ENCODE measurements at places on chromosomes 1 and 21.

GRCh38 chr1:231792634-231793033, 166.0 kb downstream of the DISC1 start:
- DNase-seq: no peak

GRCh38 chr21:44710756-44711326, 531 bp downstream of the TSPEAR start:
- no peak for DNase-seq

DNA sequence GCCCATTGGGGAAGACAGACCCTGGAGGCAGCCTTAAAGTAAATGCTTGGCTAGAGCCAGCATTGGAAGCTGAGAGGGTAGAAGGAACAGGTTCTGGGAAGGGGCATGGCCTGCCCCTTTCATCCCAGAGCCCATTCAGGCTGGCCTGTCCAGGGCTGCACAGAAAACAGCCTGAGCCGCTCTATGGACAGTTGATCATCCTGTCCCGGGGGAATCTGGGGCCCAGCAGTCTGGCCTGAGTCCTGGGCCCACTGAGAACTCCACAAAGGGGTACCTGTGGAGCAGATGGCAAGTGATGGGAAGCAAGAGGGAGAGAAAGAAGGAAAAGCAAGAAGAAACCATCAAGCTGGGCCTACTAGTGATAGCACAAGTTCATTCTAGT, 13.2 kb downstream of the TMEM81 start:
- no peak for DNase-seq

DNA sequence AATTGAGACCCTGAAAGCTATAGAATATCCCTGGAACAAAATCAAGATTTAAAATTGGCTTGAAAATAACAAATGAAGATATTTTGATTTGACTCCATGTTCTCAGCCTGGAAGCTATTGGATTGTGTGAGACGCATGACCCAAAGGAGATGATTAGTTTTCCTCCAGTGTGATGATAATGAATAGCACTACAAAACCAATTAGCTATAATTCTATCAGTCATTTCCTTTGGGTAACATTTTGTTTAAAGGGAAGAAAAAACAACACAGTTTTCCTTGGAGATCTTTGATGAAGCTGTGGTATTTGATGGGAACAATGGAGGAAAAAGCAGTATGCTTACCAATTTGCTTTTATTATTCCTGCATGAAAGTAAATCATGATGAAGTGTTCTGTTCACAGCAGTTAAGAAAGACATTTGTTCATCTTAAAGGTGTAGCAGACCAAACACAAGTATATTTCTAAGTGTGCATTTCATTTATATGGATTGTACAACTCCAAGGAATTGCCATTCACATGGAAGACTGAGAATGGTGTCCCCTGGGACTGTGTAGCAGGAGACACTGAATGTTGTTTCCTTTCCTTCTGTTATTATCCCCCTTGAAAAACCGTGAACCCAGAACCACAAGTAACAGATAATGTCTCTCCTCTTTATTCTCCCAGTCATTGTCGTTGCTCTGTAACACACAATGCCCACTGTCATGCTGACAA, 111.4 kb downstream of the CACHD1 start:
- DNase-seq: no peak

GRCh38 chr1:111202366-111202706, 1.9 kb upstream of the DENND2D start:
- no peak for DNase-seq

DNA sequence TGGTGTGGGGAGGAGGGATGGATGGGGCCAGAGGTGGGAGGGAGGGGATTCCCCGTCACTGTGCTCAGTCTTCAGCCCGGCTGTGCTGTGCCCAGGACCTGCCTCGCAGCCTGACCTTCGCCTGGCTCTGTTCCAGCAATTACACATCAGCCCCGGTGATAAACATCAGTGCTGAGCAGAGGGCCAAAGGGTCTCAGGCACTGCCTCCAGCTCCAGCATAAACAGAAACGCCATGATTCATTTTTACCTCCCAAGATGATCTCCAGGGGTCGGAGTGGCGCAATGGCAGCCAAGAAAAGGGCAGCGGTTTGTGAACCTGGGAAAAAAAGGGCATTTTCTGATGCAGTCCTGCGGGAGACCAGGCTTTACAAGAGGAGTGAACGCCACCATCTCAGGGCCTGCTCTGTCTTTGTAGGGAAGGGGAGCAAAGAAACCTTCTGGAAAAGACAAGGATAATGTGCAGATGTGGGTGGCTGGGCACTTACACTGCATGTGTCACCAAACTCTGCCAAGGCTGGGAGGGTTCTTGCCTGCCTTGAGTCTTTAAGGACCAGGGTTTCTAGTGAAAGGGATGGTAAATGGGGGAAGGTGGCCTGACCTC, 28.1 kb downstream of the SHISA4 start:
- no peak for DNase-seq

- DNase-seq: no peak
Measured at GRCh38 chr1:22323141-22323845, 128.4 kb upstream of the ZBTB40 start.

DNA sequence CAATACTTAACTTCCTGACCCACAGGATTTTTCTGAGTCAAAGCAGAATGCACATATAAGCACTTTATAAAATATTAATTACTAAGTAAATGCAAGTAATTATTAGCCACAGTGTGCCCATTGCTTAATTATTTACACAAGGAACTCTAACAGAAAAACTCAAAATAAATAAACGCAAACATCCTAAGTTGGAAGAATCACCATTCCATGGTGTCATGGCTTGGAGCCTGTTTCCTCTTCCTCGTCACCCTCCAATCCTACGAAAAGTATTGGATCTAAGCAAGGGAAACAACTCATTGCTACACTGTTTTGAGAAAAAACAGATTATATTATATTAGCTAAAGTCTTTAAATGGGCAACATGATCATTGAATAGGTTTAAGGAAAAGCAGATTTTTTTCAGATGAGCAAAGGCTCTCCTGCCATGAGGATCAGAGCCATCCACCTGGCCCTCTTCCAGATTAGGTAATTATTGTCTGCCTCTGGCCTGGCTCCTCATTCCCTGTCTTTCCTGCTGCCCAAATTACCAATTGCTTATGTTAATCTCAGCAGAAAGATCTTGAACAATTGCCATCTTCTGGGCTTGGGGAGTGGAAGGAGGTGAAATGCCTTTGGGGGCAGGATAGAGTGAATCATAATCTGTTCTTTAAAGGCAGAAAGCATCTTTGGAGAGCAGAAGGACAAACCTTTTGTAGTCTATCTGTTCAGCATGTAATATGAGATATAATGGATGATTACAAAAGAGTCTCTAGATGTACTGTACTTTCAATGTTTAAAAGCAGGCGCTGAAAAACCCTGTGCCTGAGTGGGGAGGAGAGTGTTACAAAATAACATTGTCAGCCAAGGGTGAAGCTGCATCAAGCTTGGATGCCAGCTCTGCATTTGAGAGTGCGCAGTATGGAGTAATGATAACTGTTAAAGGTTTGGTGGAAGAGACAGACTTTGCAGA, 121.2 kb downstream of the DUSP10 start:
- DNase-seq: no peak

GRCh38 chr1:66090859-66091457, 298.3 kb downstream of the PDE4B start:
- no peak for DNase-seq

DNA sequence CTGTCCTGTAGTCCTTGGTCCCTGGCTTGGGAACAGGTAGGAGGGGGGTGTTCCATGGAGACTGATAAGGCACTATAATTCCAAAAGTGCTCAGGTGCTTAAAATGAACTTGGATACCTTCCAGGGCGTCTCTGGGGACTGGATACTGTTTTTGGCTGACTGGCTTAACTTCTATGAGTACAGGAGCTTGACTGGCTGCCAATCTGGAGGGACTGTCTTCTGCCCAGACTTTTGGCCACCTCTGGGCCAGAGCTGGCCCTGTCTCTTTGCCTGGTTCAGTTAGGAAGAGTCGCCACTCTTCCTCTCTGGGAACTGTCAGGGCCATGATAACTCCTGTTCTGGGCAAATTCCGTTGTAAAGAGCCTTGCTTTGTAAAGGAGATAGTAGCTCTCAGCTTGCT, 407.0 kb downstream of the TGFB2 start:
- no peak for DNase-seq

GRCh38 chr1:165592945-165593823, 37.9 kb upstream of the MGST3 start:
- peak; percentile 83 for DNase-seq

DNA sequence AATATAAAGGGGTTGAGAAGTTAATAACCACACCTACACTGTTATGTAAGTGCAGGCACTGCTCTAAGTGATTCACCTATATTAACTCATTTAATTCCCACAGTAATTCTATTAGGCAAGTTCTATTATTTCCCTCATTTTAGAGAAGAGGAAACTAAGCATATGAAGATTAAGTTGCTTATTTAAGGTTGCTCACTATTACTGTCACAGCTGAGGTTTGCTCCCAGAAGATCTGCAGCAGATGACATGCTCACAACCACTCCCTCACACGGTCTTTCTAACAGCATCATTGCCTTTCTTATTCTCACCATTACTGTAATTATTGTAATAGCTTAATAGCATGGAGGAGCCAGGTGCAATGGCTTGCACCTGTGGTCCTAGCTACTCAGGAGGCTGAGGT, 196.4 kb upstream of the GREM2 start:
- DNase-seq: no peak

- DNase-seq: no peak
Measured at GRCh38 chr1:11940260-11940921, 5.9 kb downstream of the PLOD1 start.

DNA sequence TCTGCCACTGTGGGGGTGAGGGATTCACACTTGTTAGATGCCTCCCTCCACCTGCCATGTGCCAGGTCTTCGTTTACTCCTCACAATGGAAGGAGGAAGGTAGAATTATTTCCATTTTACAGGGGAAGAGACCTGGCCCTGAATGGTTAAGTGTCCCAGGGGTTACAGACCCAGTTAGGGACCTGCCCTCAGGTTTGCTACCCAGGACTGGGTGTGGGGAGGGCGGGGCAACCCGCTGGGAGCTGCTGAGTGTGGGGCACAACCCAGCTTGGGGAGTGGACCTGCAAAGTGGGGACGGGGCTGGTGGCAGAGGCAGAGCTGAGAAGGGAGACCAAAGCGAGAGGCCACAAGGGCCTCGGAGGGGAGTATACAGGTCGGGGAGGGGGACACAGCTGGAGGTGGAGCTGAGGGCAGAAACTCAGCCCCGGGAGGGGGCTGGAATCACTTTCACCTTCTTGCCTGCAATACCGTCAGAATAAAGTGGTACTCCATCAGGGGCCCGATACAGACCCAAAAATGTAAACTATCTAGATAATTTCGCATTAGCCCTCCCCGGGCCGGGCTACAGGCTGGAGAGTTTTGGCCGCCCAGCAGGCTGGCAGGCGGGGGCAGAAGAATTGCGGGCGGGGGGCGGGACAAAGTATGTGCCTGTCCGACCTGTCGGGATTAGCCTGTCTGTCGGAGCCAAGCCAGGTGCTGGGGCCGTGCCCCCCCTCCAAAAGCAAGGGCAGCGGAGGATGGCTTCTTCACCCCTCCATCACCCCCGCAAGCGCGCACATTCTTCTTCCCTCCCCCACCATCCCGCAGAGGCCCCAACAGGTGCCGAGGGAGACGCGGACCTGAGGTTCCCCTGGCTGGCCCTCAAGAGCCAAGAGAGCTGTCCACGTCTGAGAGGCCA, 1.4 kb downstream of the RSPO1 start:
- DNase-seq: no peak

GRCh38 chr1:63155437-63155836, 166.9 kb upstream of the FOXD3 start:
- DNase-seq: no peak

GRCh38 chr1:150836129-150836773, 28.2 kb upstream of the CTSK start:
- DNase-seq: no peak

GRCh38 chr1:112735752-112736151, 20.6 kb upstream of the PPM1J start:
- no peak for DNase-seq

DNA sequence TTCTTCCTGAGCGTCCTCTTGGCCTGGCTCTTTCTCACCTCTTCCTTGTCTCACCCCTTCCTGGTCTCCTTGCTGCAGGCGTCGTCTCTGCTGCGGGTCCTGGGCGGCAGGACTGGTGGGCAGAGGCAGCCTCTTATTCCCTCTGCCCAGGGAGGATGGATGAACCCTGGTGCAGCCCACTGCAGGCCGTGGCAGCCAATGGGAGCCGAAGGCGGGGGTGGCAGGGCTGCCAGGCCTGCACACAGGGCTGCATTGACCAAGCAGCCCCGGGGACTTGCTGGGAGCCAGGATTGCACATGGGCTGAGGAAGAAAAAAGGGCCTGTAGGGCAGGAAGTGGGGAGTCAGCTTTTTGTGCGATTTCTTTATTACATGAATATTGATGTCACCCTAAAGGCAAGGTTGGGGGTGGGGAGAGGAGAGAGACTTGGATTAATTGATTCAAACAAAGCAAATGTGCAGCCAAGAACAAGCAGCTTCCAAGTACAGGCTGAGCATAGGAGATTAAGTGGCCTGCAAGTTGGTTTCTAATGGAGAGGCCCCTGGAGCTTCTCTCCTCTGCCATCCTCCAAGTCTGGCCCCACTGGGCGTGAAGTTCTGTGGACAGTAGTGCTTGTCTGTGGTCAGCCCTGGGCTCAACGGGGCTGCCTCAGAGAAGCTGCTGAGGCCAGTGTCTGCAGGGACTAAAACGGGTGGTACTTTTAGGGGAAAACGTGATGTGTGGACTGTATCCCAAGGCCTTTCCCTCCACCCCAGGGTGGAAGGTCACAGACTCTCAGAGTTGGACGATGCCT, at the start of gene S100B:
S100B (minus strand) TSS at position 108 of the 792 bp plus-strand sequence. CDS start 2,667 bp downstream, outside the sequence.
- no peak for DNase-seq

DNA sequence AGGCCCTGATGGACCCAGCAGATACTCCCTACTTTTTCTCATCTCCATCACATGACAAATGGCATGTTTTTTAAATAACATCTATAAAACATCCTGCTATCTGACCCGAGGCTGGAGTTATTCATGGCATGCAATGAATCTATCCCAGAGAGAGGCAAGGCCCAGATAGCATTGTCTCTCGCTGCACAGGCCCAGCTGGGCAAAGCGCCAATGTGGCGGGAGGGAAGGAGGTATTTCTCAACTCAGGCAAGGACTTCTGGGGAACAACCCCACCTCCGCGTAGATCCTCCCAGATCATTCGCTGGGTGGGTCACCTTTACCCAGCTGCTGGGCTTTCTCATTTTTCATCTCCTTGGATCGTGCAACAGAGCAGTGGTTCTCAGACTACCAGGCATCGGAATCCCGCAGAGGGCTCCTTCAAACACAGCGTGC, 59.8 kb downstream of the ERG start:
- DNase-seq: peak; percentile 3

GRCh38 chr1:28172713-28173150, 3.8 kb downstream of the PTAFR start:
- peak; percentile 19 for DNase-seq

- DNase-seq: no peak
Measured at GRCh38 chr1:6470132-6471085, 4.4 kb upstream of the TNFRSF25 start.

- no peak for DNase-seq
Measured at GRCh38 chr1:206447422-206447765, 22.9 kb upstream of the IKBKE start.

DNA sequence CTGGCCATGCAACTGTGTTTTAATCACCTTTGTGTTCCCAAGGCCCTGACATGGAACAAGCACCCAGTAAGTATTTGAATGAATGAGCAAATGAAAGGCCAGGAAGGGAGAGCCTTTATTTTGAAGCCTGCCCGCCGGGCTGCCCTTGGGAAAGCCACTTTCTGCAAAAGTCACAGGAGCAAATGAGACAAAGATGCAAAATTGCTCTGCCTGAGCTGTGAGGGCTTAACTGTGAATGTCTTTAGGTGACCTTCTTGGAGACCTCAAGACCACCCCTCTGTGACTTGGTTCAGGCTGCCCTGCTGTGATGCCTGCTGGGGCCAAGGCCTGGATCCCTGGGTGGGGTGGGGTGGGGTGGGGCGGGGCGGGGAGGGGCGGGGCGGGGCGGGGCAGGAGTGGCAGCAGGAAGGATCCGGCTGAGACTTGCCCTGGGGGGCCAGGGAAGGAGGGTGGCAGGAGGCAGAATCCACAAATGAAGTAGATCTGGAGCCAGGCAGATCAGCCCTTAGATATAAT, 54.0 kb downstream of the RUNX3 start:
- DNase-seq: no peak
